ENCODE measurements at places on chromosomes 4 and X. TPM values are rescaled to one million over a fixed set of nuclear protein-coding genes. Genes with fewer than 3 reads are reported as not detected.
A peak's percentile ranks its signal among the peaks of the same experiment; 100 is the strongest.

Gene TBC1D1
- total RNA-seq: 170 TPM

Gene ABCG2
- 4.7 TPM for total RNA-seq

GRCh38 chr4:180990931-180991330 is 1252.3 kb upstream of the TENM3 start:
- no peak for DNase-seq
- no peak overlapping the region for H3K27ac ChIP-seq
- H3K36me3 ChIP-seq: no peaks in the 10 kb centered on the region

- H3K27me3 ChIP-seq: no peaks in the 10 kb centered on the region
- no peak overlapping the region for H3K27ac ChIP-seq
- DNase-seq: no peak
These were observed 52.4 kb downstream of the GLRB start for GRCh38 chr4:157128395-157128794.

DNA sequence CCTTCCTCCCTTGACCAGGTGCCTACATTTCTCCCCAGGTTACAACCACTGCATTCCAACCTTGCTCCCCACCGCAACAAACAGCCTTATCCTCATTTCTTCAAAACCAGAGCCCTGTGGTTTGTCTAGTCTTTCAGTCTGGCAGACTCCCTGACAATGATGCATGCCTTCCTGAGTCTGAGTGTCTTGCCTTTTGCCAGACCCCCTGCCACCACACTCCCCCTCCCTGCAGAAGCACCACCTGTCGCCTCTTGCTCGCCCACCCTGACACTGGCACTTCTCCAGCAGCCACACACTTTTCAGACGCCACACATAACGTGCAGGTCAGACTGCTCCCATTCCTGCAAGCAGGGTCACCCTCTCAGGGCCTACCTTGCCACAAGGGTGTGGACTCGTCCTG is 349.2 kb upstream of the NOCT start:
- H3K36me3 ChIP-seq: no peaks in the 10 kb centered on the region
- no peak for DNase-seq
- peaks cover 2% of the 10 kb centered on the region for H3K4me1 ChIP-seq
- no peaks in the 10 kb centered on the region for H3K27me3 ChIP-seq
- H3K27ac ChIP-seq: no peak overlapping the region

DNA sequence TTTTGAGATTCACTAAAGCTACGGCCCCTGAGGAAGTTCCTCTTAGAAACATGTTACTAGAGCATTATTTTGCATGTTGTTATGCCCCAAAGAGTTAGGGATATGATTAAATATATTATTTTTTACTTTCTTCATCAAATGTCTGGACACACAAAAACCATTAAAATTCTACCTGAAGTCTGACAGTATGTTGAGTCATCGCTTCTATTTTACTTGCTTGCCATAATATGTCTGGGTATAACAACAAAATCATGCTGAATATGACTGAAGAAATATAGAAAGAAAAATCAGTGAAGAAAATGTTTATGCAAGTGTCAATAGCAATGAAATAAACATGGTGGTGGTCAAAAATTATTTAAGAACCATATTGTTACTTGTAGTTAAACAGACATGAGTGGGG is 1818.5 kb upstream of the ADGRL3 start:
- no peak overlapping the region for H3K27ac ChIP-seq
- no peaks in the 10 kb centered on the region for H3K27me3 ChIP-seq
- DNase-seq: no peak
- H3K4me1 ChIP-seq: no peaks in the 10 kb centered on the region
- H3K36me3 ChIP-seq: no peaks in the 10 kb centered on the region
- no peak overlapping the region for H3K4me3 ChIP-seq

DNA sequence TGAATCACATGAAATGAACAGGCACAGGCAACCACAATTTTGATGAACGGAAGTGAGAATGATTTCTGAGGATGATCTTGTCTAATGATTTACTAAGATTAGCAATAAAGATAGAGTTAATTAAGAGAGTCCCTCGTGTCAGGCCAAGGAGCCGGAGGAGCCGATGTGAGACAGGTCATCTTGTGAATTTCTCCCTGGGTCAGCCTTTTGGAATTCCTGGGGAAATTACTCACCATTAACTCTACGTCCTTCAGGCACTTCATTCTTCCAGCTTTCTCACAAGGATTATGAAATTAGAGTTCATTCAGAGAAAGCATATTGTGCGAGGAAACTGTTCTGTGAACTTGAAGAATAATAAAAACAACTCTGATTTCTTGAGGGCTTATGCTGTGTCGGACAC is 86.7 kb downstream of the PSAPL1 start:
- no peaks in the 10 kb centered on the region for H3K27me3 ChIP-seq
- H3K36me3 ChIP-seq: no peaks in the 10 kb centered on the region
- H3K4me1 ChIP-seq: no peaks in the 10 kb centered on the region
- H3K4me3 ChIP-seq: no peak overlapping the region
- no peak overlapping the region for H3K27ac ChIP-seq

Gene CLNK
- total RNA-seq: 2.8 TPM

GRCh38 chr4:90960433-90960832 is 833.2 kb downstream of the CCSER1 start:
- H3K4me1 ChIP-seq: no peaks in the 10 kb centered on the region
- H3K4me3 ChIP-seq: no peak overlapping the region
- no peak for DNase-seq
- no peaks in the 10 kb centered on the region for H3K27me3 ChIP-seq

GRCh38 chr4:7880683-7881082 is 59.0 kb downstream of the AFAP1 start:
- H3K4me3 ChIP-seq: no peak overlapping the region
- no peaks in the 10 kb centered on the region for H3K4me1 ChIP-seq
- DNase-seq: peak; percentile 29
- no peaks in the 10 kb centered on the region for H3K36me3 ChIP-seq
- no peaks in the 10 kb centered on the region for H3K27me3 ChIP-seq

GRCh38 chr4:89334311-89334710 is 26.7 kb upstream of the GPRIN3 start:
- no peak overlapping the region for H3K27ac ChIP-seq
- H3K4me3 ChIP-seq: no peak overlapping the region

Gene SRPK3
- 1.1 TPM for total RNA-seq

GRCh38 chrX:69124108-69124507 is 41.1 kb downstream of the PJA1 start:
- no peaks in the 10 kb centered on the region for H3K4me1 ChIP-seq
- no peak overlapping the region for H3K27ac ChIP-seq
- no peaks in the 10 kb centered on the region for H3K36me3 ChIP-seq

GRCh38 chr4:39102297-39102696 is 40.3 kb downstream of the KLHL5 start:
- no peak overlapping the region for H3K4me3 ChIP-seq
- no peaks in the 10 kb centered on the region for H3K4me1 ChIP-seq
- H3K36me3 ChIP-seq: peaks cover 8% of the 10 kb centered on the region
- no peak overlapping the region for H3K27ac ChIP-seq

DNA sequence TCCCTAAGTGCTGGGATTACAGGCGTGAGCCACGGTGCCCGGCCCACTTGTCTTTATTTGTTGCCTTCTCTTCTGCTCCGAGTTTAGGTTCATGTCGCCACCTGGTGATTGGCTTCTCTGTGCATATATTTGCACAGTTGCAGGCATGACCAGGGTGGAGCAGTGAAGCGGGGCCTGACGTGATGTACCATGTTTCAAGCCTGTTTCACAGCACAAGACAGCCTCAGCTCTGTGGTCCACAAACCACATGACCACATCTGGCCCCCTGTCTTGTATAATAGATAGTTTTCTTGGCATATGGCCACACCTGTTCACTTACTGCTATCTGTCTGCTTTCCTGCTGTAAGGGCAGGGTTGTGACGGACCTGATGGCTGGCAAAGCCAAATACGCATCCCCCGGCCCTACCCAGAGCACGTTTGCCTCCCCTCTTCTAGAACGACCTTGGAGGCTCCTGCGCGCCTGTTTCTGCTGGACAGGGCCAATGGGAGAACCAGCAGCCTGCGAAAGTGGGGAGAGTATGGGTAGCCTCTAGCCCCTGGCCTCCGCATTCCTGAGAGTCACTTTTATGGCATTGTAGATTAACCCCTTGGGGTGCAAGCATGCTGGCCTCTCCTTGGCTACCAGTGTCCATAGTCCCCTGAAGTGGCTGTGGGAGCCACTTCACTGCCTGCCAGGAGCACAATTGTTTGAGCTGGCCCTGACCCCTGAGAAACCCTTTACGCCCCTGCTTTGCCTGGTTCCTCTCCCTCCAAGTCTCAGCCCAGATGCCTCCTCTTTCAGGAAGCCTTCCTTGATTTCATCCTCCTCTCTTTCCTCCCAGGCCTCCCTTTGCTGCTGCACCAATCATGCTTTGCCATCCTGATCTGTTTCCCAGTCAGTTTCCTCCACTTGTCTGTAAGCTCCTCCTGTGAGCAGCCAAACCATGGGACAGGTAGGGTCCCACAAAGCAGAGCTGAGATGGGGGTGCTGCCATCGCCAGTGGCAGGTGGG is 6.0 kb upstream of the SH3TC1 start:
- DNase-seq: no peak
- peak overlapping the region; percentile 45 for H3K27ac ChIP-seq
- H3K36me3 ChIP-seq: no peaks in the 10 kb centered on the region
- peaks cover 58% of the 10 kb centered on the region for H3K4me1 ChIP-seq

DNA sequence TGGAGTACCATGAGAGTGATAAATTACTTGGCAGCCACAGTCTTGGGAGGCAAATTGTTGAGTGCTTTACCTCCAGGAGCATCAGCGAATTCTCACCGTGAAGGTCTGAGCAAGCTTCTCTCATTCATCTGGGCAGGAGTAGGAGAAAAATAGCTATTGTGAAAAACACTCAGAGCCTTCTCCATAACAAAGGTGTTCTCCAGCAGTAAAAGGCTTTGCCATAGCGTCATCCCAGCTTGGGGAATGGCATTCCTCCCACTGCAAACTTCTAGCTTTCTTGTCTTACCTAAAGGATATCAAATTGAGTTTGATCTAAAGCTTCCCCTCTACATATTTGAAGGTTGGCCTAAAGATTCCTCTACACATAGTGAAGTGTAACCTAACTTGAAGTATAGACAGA is 29.8 kb upstream of the MAGEA11 start:
- no peak overlapping the region for H3K4me3 ChIP-seq
- H3K36me3 ChIP-seq: no peaks in the 10 kb centered on the region
- DNase-seq: no peak
- no peak overlapping the region for H3K27ac ChIP-seq
- H3K27me3 ChIP-seq: no peaks in the 10 kb centered on the region

Gene NIPAL1
- 6.9 TPM for total RNA-seq

DNA sequence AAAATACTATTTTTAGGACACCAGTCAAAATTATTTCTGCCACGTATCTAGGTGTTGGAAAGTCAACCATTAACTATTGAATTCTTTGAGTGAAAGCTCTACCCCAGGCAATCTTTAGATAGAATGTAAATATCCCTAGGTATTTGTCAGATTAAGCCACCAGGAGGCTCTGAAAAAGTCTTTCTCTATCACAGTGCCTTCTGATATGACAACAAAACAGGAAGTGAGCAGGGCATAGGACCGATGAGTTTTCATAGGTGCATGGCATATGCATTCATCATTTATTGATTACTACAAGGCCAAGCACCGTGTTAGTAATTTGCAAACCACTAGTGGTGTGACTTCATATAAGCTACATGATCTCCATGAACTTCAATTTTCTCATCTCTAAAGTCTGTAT is 333.6 kb upstream of the F9 start:
- H3K27ac ChIP-seq: no peak overlapping the region
- H3K4me1 ChIP-seq: no peaks in the 10 kb centered on the region
- DNase-seq: no peak
- no peaks in the 10 kb centered on the region for H3K36me3 ChIP-seq
- H3K4me3 ChIP-seq: no peak overlapping the region

Gene SOWAHD
- 1.3 TPM for total RNA-seq

DNA sequence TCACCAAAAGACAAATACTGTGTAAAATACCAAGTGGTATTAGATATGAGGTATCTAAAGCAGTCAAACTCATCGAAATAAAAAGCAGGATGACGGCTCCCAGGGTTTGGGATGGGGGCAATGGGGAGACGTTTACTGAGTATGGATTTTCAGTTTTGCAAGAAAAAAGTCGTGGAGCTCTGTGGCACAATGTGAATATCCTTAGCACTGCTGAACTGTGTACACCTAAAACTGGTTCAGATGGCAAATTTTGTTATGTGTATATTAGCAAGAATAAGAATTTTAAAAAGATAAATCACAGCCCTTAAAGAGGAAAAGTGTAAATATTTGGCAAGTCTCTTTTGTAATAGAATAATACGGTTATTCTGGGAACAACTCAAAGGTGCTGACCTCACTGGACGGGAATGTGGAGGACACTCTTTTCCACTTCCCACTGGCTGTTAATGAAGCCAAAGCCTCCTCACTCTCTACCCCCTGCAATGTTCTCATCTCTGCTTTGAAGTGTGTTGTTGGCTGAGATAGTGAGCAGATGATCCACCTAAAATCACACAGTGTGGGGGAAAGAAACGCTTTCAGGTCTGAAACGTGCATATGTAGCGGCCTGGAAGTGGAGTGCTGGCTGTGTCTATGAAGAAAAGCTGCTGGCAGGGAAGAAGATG is 49.2 kb downstream of the SEL1L3 start:
- H3K4me1 ChIP-seq: peaks cover 5% of the 10 kb centered on the region
- H3K36me3 ChIP-seq: no peaks in the 10 kb centered on the region
- no peak overlapping the region for H3K4me3 ChIP-seq
- DNase-seq: no peak
- no peaks in the 10 kb centered on the region for H3K27me3 ChIP-seq
- H3K27ac ChIP-seq: no peak overlapping the region

DNA sequence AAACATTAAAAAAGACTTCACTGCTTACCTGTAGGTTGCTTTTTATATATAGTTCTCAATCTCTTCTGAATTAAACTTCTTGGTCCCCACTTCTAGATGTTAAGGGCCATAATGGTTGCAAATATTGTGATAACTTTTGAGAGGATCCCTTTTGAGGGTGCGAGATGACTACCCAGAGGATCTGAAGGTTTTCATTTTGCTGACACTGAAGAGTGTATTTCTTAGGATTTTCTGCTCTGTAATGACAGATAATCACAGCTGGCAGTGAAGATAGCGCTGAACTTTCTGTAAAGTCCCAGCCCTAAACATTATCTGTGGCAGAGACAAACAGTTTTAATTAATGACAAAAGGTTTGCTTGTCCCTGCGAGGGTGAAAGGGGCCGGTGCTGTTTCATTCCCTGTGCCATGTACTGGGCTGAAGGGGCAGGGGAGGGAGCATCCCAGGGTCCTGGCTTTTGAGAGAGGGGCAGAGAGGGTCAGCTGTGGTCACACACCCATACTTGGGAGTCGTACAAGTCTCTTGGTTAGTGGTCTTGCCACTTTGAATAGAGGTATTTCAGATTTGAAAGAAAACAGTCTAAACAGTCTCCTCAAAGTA is 22.2 kb downstream of the CLCN4 start:
- H3K27ac ChIP-seq: no peak overlapping the region
- peaks cover 7% of the 10 kb centered on the region for H3K27me3 ChIP-seq
- H3K4me1 ChIP-seq: no peaks in the 10 kb centered on the region

Gene CXCL1
- 29.7 TPM for total RNA-seq

- no peaks in the 10 kb centered on the region for H3K36me3 ChIP-seq
- H3K27ac ChIP-seq: peak overlapping the region; percentile 90
- H3K4me3 ChIP-seq: peak overlapping the region; percentile 45
- peaks cover 34% of the 10 kb centered on the region for H3K4me1 ChIP-seq
- peak; percentile 52 for DNase-seq
- H3K27me3 ChIP-seq: no peaks in the 10 kb centered on the region
These were observed 8.3 kb downstream of the GPRIN3 start for GRCh38 chr4:89299153-89299791.

Gene CPZ
- total RNA-seq: 2.6 TPM

GRCh38 chrX:42485601-42486000 is 292.4 kb downstream of the PPP1R2C start:
- H3K27ac ChIP-seq: no peak overlapping the region
- no peak overlapping the region for H3K4me3 ChIP-seq
- H3K36me3 ChIP-seq: no peaks in the 10 kb centered on the region
- DNase-seq: no peak
- H3K4me1 ChIP-seq: no peaks in the 10 kb centered on the region
- H3K27me3 ChIP-seq: no peaks in the 10 kb centered on the region

All from kidney (tissue), 22 donors.